ENCODE measurements at places on chromosomes 12 and 14.
A peak's percentile ranks its signal among the peaks of the same experiment; 100 is the strongest.

GRCh38 chr14:69779088-69779487, 12.1 kb downstream of the SRSF5 start:
- no peak for DNase-seq

DNA sequence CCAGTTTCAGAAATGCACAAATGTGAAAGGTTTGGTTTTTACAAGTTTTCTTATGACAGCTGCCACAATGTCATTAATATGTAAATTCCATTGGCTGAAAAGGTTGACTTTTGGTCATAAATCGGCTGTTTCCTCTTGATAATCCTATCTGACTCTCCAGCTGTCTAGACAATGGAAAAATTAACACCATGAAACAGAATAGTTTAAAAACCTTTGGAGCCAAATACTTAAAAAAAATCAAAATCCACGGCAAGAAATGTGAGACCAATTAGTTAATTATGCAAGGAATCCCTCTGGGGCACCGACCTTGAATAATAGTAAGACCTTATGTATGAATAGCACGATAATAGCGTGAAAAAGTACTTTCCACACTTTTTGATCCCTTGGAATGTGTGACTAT, 138.0 kb downstream of the ZNF664 start:
- DNase-seq: no peak

GRCh38 chr14:93084402-93084801, 31.3 kb downstream of the ITPK1 start:
- no peak for DNase-seq

- peak; percentile 16 for DNase-seq
These were observed 32.2 kb upstream of the DCD start for GRCh38 chr12:54680374-54680773.

GRCh38 chr12:113191227-113191626, 5.7 kb downstream of the RITA1 start:
- DNase-seq: no peak

DNA sequence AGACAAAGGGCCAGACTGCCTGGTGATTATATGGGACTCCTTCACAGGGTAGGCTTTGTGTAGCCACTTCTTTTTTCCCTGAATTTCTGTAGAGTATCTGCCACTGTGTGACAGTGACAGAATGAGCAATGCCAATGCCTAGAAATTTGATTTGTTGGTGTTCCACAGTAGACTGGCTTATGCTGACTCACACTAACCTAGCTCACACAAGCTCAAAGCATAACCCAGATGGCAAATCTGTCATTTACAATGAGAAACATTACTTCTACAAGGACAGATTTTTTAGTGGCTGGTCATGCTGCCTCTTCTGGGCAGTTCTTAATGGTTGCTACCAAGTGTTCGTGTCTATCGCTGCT, 15.9 kb downstream of the CFAP251 start:
- no peak for DNase-seq

DNA sequence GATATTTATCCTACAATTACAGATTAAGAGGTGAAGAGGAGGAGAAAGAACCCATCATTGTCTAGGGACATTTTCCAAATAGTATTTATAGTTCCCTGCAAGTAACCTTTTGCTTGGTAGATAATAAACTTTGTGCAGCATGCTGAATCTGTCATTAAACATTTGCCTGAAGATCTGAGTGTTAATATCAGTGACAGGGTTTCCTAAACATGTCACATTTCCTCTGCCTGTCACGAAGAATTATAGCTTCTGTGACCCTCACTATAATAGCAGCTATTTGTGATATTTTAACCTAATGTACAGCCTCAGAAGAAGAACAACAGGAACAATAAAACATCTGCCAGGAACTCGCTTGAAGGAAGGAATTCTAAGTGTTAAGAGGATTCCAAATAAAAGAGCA, 350.3 kb downstream of the GXYLT1 start:
- no peak for DNase-seq

- no peak for DNase-seq
These were observed 205.2 kb downstream of the SLC41A2 start for GRCh38 chr12:104752881-104753280.

DNA sequence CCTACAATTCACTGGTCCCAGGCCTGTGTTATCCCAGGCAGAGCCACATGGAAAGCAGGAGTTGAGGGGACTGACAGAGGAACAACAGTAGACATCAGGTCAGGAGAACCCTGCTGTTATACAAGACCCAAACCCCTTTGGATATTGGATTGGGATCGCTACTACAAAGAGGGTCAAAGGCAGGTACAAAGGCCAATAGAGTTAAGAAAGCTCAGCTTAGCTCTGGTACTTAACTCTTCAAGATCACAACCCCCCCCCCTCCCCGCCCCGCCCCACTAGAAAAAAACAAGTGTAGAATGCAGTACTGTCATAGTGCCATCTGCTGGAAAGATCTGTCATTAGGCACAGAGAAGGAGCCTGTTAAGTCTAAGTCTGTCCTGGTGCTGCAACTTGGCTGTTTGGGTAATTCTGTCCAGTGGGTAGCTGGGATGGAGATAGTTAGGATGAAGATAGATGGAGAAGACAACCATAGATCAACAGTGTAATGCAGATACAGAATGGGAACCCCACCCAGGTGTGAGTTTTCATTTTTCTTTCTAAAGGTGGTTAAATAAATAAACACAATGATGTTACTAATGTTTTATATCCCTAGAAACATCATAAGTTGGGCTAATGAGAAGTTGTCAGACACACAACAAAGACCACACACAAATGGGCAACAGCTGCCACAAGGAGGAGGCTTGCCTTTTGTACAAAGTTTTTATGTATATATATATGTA, 17.2 kb downstream of the REM2 start:
- DNase-seq: no peak

DNA sequence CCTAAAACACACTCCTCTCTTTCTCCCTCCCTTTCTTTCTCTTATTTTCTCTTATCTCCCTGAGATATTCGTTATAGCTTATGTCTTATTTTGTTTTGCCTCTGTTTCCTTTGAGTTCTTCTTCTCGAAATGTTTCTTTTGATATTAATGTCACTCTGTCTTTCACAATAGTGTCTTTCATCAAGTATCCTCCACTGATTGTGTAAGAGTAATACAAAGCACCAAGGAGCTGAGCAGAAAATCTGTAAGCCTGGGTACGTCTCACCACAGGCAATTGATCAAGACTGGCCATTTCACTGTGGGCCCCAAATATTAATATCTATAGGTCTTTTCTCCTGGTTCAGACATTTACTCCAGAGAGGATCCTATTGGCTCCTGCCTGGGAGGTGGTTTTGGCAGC, 4.8 kb upstream of the LYZ start:
- DNase-seq: no peak

- DNase-seq: no peak
These were observed 21.6 kb downstream of the ATF1 start for GRCh38 chr12:50785406-50786001.

GRCh38 chr12:22215467-22216253, 118.8 kb downstream of the ST8SIA1 start:
- no peak for DNase-seq

DNA sequence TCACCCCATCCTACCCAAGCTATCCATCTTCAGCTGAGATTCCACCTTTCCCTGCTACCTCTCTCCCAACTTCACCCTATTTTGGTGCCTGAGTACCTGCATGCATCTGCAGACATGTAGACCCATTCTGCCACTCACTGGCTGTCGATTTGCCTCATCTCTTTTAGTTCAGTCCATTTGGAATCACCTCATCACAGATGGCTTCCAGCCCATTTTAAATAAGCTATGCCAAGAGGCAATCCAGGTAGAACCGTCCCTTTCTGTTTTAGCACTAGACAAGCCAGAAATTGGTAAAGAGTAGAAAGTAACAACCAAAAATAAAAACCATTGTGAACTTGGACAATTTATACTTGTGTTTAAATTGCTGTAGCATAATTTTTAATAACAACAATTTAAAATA, 11.3 kb downstream of the SLC35F4 start:
- no peak for DNase-seq

DNA sequence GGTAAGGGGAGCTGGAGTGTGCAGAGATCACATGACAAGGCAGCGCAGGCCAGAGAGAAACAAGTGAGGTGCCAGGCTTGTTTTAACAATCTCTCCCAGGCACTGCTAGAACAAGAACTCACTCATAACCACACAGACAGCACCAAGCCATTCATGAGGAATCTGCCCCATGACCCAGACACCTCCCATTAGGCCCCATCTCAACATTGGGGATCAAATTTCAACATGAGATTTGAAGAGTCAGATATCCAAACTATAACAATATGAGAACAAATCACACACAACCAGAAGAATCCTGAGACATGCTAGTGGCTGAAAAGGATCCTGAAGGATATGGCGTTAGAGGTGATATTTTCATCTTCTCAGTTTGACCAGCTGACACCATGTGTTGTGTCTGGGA, 21.9 kb downstream of the OR6J1 start:
- no peak for DNase-seq

- peak; percentile 37 for DNase-seq
These were observed 62.9 kb upstream of the NID2 start for GRCh38 chr14:52131640-52132320.

DNA sequence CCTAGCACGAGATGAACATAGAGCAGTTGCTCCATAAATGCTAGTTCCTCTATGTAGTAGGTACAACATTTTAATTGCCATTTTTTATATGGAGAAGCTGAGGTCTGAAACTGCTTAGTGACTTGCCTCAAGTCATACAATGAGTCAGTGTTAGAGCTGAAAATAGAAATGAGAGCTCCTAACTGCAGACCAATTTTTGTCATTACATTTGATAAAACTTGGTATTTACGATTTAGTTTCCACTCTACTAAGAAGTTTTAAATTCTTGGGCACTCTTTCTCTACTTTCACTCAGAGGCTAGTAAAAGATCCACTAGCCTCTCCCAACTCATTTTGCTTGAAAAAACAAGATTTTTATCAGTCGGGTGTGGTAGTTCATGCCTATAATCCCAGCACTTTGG, 8.1 kb upstream of the TMED10 start:
- DNase-seq: no peak

DNA sequence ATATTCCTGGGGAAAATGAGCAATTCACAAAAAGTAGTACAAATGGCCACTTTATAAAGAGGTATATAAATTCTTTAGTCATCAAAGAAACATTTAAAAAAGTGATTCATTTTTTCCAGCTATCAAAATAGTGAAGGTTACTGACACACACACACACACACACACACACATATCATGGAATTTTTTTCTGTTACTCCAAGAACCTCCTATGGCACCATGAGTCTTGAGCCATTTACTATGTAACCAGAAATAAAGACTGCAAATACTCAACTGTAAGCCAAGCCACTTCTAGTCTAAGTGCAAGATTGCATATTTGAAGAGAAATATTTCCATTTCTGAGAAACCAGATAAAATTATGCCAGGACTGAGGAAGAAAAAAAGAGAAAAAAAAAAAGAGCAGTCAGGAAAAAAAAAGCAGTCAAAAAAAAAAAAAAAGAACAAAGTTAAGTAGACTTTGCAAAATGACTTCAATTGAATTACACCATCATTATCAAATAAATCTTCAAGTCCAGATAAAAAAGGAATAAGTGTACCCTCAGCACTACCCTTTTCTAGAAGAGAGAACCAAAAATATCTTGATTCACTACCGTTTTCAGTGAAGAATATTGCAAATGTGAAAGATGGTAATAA, 275.7 kb downstream of the DAD1 start:
- DNase-seq: no peak

- no peak for DNase-seq
These were observed 16.6 kb downstream of the ALKBH1 start for GRCh38 chr14:77691259-77691658.

- no peak for DNase-seq
These were observed 6.3 kb downstream of the SLC7A8 start for GRCh38 chr14:23177181-23177580.

- no peak for DNase-seq
These were observed 131.0 kb downstream of the TTC8 start for GRCh38 chr14:88955455-88955854.

DNA sequence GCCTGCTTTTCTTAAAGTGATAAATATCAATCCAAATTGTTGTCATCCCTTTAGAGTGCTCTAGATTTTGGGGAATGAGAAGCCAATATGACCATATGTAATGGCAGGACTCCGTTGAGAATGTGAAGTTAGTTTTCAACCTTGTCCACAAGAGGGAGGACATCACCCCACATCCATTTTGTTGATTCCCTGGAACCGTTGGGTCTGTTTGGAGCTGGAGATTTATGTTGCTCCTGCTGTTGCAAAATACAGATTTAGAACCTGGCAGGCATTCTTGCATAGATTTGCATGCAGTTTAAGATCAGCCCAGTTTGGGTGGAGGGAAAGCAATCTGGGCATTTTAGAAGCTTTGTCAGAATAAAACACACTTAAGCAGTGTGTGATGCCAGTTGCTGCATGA, 620.1 kb downstream of the NRXN3 start:
- no peak for DNase-seq

DNA sequence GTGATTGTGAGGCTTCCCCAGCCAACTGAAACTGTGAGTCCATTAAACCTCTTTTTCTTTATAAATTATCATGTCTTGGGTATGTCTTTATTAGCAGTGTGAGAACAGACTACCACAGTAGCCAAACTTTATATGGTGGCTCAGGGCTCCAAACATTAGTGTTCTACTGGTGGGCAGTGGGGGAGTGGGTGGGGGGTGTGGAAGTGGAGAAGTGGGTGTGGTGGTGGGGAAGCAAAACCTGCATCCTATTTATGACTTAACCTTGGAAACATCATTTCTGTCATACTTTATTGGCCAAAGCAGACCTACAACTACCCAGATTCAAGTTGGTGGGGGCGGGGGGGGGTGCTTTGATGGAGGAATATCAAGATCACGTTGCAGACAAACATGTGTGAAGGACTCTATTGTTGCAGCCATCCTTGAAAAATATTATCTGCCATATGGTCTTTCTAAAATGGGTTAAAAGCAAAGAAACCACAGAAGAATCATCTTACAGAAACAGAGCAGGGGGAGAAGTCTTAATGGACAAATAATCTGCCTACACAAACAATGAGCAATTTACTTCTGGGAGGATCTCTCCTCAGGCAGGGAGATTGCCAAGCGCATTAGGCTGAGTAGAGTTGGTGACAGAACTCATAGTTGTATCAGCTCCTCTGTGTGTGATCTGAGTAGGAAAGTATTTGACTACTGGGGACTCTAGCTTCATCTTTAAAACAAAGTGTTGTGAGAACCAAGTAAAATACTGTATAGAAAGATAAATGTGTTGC, 1.4 kb upstream of the PWP1 start:
- no peak for DNase-seq

DNA sequence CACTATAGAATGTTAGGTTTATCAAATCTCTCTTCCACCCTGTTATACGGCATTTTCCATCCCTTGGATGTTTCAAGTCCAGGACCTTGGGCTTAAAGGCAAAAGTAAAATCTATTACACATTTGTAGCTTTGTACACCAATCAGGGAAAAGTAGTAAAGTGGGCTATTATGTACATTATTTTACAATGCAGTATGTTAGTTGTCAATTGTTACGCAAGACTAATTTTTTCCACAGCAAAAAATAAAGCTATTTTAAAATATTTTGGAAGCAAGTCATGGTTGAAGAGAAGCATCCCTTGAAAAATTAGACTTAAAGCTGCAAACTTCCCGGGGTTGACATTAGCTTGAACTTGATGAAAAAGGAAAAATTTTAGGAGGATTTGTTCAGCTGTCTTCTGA, 476.2 kb downstream of the DIO2 start:
- DNase-seq: no peak

- no peak for DNase-seq
These were observed 62.3 kb downstream of the NIN start for GRCh38 chr14:50768680-50769079.

GRCh38 chr14:31027847-31028246, 1.7 kb upstream of the STRN3 start:
- no peak for DNase-seq

Data from stimulated activated CD4-positive, alpha-beta T cell treated with anti-CD3 and anti-CD28 coated beads, Interleukin-1b, Interleukin-23, amount 100 ng/mL, for 48 hours (primary cell).